H9 (cell line): ENCODE measurements at places on chromosomes 11 and 22.

DNA sequence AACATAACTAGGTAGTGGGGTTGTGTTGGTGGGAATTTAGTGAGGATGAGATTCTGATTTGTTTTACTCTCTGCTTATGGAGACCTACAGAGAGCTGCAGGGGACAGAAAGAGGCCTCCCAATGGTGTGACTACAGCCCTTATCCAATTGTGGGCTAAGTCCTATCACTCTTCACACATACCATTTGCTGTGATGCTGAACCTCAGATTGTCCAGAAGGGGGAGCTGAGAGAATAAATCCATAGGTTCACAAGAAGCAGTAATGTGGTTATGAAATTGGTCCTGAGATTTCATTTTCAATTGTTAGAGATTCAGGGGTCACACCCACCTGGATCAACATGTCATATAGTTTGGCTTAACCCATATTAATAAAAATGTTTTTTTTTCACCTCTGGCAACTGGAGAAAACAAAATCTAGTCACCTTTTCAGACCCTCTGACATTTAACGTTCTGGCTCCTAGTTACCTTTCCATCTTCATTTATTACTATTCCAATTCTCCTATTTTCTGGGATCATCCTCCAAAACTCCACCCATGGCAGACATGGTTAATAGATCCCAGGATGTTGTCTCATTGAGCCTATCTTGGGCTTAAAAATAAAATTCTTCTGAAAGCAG lies 53.3 kb upstream of the PTPN5 start:
- H3K4me1 ChIP-seq, result no peaks in the 10 kb centered on the region
- H3K27me3 ChIP-seq, result no peaks in the 10 kb centered on the region
- peak; percentile 50 for DNase-seq
- no peak overlapping the region for H3K27ac ChIP-seq

DNA sequence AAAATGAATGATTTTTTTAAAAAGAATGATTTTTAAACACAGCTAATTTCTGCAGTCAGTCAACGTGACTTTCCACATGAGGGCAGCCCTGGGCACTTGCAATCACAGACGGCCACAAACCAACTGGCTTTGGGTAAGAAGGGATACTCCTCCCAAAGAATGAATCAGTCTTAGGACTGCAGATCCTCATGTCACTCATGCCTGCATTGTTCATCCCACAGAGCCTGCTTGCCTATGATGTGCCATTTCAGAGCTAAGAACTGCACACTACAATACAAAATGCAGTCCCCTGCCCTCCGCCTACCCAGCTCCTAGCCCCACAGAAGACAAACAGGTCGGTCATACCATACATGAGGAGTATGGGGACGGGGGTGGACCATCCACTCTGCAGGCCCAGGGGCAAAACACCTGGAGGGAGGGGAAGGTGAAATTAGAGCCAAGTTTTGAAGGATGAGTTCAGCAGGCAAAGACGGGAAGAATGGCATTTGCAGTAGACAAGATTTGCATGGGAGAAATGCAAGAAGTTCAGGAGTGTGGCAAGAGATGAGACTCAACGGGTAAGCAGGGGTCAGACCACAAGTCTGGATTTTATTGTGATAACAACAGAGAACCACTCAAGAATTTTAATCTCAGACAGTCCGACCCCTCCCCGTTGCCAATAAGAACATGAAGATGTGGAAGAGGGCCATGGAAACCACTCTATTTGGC lies 24.7 kb downstream of the PACSIN2 start:
- peaks cover 15% of the 10 kb centered on the region for H3K4me1 ChIP-seq
- no peak overlapping the region for H3K27ac ChIP-seq
- H3K27me3 ChIP-seq, result no peaks in the 10 kb centered on the region
- no peak for DNase-seq
- peaks cover 3% of the 10 kb centered on the region for H3K36me3 ChIP-seq

DNA sequence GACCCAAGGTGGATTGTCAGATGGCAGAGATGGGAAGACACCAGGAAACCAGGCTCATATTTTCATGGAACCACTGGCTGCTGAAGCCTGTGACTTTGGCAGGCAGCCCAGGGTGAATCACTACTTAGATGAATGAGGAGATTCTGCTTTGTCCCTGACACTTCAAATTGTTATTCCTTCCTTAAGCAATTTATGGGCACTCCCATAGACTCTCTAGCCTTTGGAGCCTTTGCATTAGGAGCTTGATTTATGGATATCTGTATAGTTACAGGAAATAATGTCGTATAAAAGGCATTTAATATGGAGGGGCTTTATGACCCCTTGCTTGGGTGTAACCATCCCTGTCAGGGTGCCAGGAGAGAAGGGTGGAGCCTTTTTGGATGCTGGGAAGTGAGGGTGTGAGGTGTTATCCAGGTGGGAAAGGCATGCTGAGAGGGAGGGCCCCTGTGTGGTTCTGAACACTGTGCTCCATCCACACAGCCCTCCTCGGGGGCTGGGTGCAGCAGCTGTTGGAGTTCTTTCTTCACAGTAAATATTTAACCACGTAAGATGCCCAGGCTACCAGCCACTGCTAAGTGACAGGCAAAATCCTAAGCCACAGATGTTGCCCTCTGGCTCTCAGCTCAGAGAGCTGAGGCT lies 35.3 kb downstream of the IL18 start:
- DNase-seq, result no peak
- no peak overlapping the region for H3K4me3 ChIP-seq
- no peaks in the 10 kb centered on the region for H3K27me3 ChIP-seq
- H3K4me1 ChIP-seq, result no peaks in the 10 kb centered on the region
- no peak overlapping the region for H3K27ac ChIP-seq

- no peak for DNase-seq
- H3K27me3 ChIP-seq, result no peaks in the 10 kb centered on the region
- no peak overlapping the region for H3K4me3 ChIP-seq
Measured at GRCh38 chr11:10023212-10023611, 270.8 kb downstream of the SBF2 start.

GRCh38 chr11:19368726-19369375 lies 128.1 kb upstream of the E2F8 start:
- H3K27ac ChIP-seq, result no peak overlapping the region
- no peak overlapping the region for H3K4me3 ChIP-seq
- DNase-seq, result no peak

GRCh38 chr11:69878144-69878883 lies 59.1 kb upstream of the FGF3 start:
- H3K4me1 ChIP-seq, result no peaks in the 10 kb centered on the region
- no peak overlapping the region for H3K4me3 ChIP-seq
- no peak overlapping the region for H3K27ac ChIP-seq
- DNase-seq, result peak; percentile 21
- H3K36me3 ChIP-seq, result no peaks in the 10 kb centered on the region

GRCh38 chr11:68621826-68622225 lies 62.5 kb upstream of the GAL start:
- DNase-seq, result no peak
- H3K4me1 ChIP-seq, result no peaks in the 10 kb centered on the region
- no peak overlapping the region for H3K4me3 ChIP-seq
- no peaks in the 10 kb centered on the region for H3K27me3 ChIP-seq
- H3K36me3 ChIP-seq, result peaks cover 13% of the 10 kb centered on the region; the same call in 2 of the 3 replicates

DNA sequence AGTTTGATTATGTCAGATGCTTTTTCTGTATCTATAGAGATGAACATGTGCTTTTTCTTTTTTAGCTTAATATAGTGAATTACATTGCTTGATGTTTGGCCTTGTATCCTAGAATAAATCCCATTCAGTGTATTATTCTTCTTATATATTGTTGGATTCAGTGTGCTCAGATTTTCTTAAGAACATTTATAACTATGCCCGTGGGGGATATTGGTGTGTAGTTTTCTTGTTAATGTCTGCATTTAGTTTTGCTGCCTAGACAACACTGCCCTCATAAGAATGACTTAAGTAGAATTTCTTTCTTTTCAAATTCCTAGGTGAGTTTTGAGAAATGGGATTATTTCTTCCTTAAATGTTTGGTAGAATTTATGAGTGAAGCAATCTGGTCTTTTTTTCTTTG lies 98.5 kb downstream of the TMEM135 start:
- no peaks in the 10 kb centered on the region; the same call in 1 of the 2 replicates for H3K27me3 ChIP-seq
- no peak overlapping the region for H3K4me3 ChIP-seq
- H3K36me3 ChIP-seq, result peaks cover 7% of the 10 kb centered on the region; the same call in 2 of the 3 replicates
- no peak for DNase-seq
- H3K27ac ChIP-seq, result no peak overlapping the region

GRCh38 chr11:59669611-59670009 lies 773 bp upstream of the PATL1 start:
- DNase-seq, result no peak
- H3K4me3 ChIP-seq, result peak overlapping the region; percentile 89
- no peaks in the 10 kb centered on the region for H3K27me3 ChIP-seq
- peaks cover 26% of the 10 kb centered on the region for H3K36me3 ChIP-seq

GRCh38 chr11:81165164-81165563 lies 1568.5 kb downstream of the FAM181B start:
- H3K27me3 ChIP-seq, result no peaks in the 10 kb centered on the region
- no peaks in the 10 kb centered on the region for H3K36me3 ChIP-seq
- DNase-seq, result no peak
- no peak overlapping the region for H3K4me3 ChIP-seq
- H3K4me1 ChIP-seq, result no peaks in the 10 kb centered on the region

GRCh38 chr22:30481711-30482110 lies 9.9 kb upstream of the SEC14L3 start:
- H3K27ac ChIP-seq, result no peak overlapping the region
- H3K36me3 ChIP-seq, result no peaks in the 10 kb centered on the region
- H3K4me1 ChIP-seq, result no peaks in the 10 kb centered on the region
- no peak for DNase-seq
- H3K4me3 ChIP-seq, result no peak overlapping the region
- H3K27me3 ChIP-seq, result no peaks in the 10 kb centered on the region

- H3K27ac ChIP-seq, result no peak overlapping the region
- H3K4me1 ChIP-seq, result peaks cover 7% of the 10 kb centered on the region; the same call in 1 of the 2 replicates
Measured at GRCh38 chr11:118939953-118940598, 14.3 kb upstream of the BCL9L start.

DNA sequence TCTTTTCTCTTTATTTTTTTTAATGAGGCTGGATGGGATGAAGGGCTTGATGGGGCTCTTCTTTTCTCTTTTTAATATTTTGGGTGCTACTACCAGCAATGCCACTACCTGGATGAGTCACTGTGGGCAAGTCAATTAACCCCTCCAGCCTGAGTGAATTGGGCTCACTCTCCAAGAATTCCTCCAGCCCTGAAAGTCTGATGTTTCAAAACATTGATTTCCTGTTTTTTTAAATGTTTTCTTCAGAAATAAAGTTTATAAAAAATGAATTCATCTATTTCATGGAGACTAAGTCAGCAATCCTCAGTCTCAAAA lies 812 bp upstream of the OR5A2 start:
- no peaks in the 10 kb centered on the region for H3K27me3 ChIP-seq
- H3K4me1 ChIP-seq, result peaks cover 5% of the 10 kb centered on the region; the same call in 1 of the 2 replicates
- no peak overlapping the region for H3K4me3 ChIP-seq

DNA sequence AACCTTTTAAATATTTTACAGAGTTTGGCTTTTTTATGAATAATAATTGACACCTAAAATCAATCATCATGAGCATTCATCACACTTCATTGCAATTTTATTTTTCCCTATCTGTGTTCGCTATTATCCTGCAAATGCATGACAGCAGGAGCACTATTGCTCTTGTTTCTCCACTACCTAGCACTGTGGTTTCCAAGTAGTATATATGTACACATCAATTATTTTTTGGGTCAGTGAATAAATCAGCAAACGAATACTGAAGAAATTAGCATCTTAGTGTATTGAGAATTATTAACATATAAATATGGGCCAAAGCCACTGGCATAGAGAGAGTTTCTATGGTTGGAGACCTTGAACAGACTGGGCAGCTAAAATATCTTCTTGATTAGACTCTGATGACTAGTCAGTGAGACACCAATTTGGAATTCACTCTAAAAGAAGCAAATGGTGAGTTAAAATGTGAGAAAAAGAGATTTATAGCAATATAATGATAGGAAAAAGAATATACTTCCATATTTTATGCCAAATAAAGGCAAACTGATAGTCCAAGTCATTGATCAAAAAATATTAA lies 731.1 kb upstream of the LUZP2 start:
- no peak overlapping the region for H3K4me3 ChIP-seq
- H3K36me3 ChIP-seq, result peaks cover 43% of the 10 kb centered on the region
- H3K27ac ChIP-seq, result no peak overlapping the region
- no peaks in the 10 kb centered on the region for H3K27me3 ChIP-seq
- H3K4me1 ChIP-seq, result no peaks in the 10 kb centered on the region
- no peak for DNase-seq

DNA sequence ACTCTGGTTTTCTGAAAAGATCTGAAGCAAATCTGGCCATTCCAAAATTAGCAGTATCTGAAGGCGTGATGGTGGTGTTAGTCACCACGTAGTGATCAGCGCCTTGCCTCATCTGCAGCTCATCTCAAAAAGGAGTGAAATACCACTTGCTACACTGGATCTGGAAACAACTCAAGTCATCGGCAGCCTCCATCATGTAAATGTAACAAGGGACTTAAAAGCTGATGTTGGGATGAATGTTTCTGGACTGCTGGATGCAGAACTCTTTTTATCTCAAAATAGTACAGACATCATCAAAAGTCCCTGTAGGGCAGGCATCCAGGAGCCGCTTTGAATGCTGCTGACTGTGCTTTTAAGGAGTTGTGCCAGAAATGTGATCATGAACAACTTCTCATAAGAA lies 14.1 kb upstream of the APLP2 start:
- H3K27ac ChIP-seq, result no peak overlapping the region
- H3K4me3 ChIP-seq, result no peak overlapping the region

- no peaks in the 10 kb centered on the region for H3K27me3 ChIP-seq
- no peak overlapping the region for H3K27ac ChIP-seq
- DNase-seq, result peak; percentile 34
Measured at GRCh38 chr22:41742918-41743317, 43.6 kb downstream of the MEI1 start.

- no peaks in the 10 kb centered on the region for H3K27me3 ChIP-seq
- H3K4me3 ChIP-seq, result no peak overlapping the region
- no peak for DNase-seq
- no peaks in the 10 kb centered on the region for H3K36me3 ChIP-seq
- H3K27ac ChIP-seq, result no peak overlapping the region
Measured at GRCh38 chr11:81839976-81840375, 893.7 kb downstream of the FAM181B start.

DNA sequence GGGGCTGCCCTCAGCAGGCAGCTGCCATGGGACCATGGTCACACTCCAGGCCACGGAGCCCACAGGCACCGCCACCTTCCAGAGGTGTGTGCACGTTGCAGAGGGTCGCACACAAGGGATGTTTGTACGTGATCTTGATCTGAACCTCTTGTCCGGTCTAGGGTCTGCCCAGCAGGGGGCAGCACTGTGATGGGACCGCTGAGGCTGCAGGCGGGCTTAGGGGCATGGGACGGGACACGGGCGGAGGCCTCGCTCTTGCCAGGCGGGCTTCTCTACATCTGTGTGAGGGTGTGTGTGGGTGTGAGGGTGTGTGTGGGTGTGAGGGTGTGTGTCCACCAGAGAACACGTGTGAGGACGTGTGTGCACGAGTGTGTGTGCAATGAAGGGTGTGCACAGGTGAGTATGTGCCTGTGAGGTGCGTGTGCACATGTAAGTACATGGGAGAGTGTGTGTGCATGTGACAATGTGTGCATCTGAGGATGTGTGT lies 52.4 kb downstream of the CACNA1I start:
- H3K36me3 ChIP-seq, result no peaks in the 10 kb centered on the region
- H3K27ac ChIP-seq, result no peak overlapping the region
- 0 out of 2 replicates have a peak, but pooled peaks cover 5% of the 10 kb centered on the region for H3K4me1 ChIP-seq

GRCh38 chr22:43910178-43910695 lies 13.4 kb upstream of the PNPLA3 start:
- no peak overlapping the region for H3K27ac ChIP-seq
- no peaks in the 10 kb centered on the region for H3K4me1 ChIP-seq
- no peaks in the 10 kb centered on the region for H3K27me3 ChIP-seq
- DNase-seq, result no peak
- no peak overlapping the region for H3K4me3 ChIP-seq
